ENCODE measurements at places on chromosomes 7 and 10.

GRCh38 chr7:17680943-17681351, 259.3 kb downstream of the SNX13 start:
- DNase-seq: no peak

DNA sequence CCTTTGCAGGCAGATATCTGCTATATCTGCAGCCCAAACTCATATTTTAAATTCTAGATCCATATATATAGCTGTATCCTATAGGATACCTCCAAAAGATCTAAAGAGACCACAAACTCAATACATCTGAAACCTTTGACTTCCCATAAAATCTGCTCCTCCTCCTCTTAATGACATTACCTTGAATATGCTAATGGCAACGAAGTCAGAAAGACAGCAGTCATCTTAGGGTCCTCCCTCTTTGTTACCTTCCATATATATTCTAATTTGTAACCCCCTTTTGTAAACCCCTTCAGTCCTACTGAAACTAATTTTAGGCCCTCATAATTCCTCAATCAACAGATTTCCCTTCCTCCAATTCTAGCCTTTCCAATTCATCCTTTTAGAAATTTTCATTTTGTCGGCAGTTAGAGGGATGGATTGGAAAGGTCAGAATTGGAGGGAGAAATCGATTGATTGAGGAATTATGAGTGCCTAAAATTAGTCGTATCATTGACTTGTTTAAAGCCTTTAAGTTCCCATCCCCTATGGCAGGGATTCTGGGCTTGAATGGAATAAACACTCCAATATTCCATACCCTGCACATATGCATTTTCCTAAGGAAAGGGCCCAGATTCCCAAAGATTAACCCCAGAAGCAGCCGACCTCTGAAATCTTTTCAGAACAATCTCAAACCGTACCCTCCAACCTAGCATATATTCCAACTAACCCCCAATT, 2.4 kb downstream of the SYPL1 start:
- DNase-seq: no peak

DNA sequence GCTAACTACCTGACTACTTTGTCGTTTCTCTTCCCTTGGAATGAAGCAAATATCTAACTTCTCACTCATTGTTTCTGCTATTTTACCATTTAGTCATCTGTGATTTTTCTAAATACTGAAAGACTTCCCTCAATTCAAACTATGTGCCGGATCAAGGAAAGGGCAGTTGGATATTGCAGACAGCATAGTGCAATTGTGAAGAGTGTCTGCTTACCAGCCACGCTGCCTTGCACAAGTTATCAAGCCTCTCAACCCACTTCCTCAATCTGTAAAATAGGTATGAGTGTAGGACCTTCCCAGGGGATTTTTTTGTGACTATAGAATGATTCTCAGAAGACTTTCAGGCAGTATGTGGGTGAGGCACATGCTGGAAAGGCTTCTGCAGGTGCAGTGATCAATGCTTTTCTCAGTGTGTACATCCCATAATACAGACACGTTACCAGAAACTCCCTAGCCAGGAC, 54.3 kb downstream of the EGFR start:
- DNase-seq: no peak

DNA sequence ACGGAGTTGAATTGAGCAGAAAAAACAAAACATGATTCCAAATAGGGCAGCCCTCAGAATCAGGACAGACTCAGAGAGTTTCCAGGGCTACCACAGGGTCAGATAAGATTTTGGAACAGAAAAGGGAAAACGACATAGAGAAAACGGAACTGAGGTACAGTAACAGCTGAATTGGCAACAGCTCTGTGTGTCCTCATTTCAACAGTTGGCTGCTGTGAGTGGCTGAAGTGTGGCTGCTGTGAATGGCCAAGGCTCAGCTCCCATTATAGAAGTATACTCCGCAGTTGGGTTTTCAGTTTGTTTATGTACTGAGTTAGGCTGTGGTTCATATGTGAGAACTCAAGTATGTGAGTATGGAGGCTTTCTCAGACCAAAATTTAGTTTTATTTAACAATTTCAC, 32.0 kb downstream of the ANTXRL start:
- DNase-seq: no peak

DNA sequence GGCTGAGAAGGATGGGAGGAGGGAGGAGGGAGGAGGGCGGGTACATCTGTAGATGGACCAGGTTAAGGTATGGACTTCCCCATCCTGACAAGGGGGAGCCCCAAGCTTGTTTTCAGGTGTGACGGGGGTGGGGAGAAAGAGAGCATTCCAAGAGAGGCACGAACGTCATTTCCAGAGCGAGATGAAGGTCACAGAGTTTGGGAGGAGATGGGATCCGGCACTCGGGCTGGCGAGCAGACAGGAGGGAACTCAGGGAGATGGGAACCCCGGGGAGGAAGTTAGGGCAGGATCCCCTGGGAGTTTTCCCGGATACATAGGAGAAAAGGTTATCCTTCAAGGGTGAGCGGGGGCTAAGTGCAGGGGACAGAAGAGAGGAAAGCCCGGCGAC, 118.8 kb downstream of the CUX1 start:
- DNase-seq: no peak

DNA sequence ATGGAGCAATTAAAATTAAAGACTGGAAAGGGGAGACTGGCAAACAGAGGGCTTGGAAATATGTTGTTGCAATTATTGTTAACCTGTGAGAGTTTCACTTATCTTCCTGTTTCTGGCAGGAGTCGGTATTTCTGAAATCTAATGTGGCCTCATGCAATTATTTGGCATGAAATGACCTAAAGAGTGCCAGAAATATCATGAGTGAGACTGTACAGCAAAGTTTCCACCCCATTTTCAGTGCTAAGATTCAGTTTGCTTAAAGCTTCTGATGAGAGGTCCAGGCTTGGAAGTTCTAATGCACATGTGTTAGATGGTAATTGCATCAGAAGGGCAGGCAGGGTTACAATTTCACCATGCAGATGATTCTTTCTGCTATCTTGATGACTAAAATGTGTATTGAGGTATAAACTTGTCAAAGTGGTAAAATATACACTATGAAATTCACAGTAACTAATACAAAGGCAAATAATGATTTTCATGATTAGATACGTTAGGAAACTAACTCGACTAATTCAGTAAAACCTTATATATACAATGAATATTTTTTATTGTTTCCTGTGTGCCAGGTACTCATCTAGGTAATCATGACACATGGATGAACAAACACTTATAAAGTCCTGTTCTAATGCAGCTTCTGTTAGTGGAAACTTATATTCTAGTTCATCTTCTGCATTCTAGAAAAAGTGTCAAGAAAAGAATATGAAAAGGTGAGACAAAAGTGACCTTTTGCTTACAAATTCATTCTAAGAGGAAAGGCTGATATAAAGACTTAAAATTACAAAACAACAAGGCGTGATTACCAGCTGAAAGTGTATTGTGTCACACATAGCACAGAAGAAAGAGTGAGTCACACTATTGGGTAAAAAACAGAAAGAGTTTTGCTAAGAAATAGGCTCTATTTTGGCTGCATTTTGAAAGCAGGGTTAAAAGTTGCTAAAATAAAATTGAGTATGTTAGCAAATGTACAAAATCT, 533.4 kb upstream of the SEMA3D start:
- DNase-seq: no peak

- DNase-seq: no peak
These were observed 21.5 kb upstream of the PDLIM1 start for GRCh38 chr10:95312257-95312656.

GRCh38 chr7:101891936-101892640, 74.7 kb downstream of the CUX1 start:
- no peak for DNase-seq

- no peak for DNase-seq
These were observed 66.0 kb downstream of the IPMK start for GRCh38 chr10:58201704-58202103.

DNA sequence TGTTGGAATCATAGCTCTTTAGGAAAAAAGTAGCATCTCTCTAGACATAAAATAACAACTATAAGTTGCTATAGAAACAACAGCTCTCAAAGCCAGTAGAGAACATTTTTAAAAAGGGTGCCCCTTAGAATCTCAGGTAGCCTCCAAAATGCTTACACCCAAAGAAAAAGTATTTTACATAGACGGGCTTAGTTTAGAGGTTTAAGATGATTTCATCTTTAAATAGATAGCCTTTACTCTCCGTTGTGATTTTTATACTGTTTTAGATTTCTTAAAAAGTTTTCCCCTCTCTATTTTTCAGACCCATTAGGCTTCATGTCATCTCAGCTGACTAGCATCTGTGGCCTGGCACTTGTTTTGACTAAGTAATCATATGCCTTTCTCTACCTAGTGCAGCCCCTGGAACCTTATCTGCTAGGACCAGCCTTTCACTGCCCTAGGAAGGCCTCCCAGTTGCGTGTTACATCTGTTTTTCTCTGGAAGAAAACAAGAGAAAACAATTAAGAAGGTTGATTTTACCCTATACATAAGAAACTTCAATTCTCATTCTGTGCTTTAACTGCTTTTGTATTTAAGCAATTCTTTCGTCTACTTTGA, 6.9 kb upstream of the BPGM start:
- no peak for DNase-seq

DNA sequence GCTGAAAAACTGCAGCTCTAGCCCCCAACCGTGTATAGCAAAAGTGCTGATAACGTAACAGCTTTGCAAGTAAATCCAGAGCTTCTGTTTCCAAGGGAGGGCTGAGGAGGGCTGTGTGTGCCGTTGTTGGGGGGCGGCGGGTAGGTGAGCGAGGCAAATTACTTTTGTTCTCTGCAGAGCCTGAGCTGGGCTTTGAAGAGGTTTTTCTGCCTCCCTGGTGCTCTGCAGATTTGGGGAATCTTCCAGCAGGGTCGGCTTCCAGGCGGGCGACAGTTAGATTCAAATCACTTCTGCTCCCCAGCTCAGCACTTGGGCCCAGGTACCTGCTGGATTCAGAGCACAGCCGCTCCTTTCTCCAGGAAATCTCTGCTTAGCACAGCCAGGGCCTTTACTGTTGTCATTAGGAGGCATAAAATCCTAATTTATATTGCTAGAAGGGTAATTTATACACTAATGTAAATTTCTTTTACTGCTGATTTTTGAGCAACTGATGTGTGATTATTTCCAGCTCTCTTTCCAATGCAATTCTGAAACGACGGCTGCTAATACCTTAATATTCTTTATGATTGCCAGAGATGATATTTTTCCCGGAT, 442.4 kb downstream of the TYW1 start:
- DNase-seq: no peak

GRCh38 chr10:114499630-114500190, 95.4 kb upstream of the AFAP1L2 start:
- peak; percentile 84 for DNase-seq

DNA sequence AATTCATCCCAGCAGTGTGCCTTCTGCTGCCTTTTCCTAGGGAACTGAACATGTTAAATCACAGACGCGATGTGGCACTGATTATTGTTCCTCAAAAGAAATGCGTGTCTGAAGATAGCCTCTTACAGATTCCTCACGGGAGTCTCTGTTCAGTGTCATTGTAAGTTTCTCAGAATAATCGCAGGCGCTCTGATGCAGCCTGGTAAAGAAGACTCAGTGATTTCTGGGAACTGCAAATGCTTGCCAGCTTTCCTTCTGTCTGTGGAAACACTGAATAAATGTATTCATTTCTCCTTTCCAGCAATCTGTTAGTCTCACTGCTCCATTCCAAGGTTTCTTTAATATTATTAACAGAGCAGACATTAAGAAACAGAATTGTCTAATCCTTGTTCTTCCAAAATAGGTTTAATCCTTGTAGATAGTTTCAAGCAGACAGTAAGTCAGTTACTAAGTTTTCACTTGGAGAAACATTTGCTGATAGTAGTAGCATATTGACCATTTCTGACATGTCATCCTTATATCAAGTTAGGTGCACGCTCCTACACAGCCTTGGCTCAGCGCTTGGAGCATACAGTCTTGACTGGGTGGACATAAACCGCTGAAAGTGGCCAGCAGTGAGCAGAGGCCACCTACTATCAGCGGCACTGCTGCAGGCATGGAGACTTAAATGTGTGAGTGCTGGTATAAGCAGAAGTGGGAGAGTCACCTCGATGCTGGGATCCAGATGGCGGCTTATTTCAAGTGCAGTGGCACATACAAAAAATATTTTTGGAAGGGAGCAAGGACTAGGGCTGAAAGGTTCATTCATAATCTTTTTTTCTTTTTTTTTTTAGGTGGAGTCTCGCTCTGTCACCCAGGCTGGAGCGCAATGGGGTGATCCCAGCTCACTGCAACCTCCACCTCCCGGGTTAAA, 27.7 kb downstream of the MMRN2 start:
- DNase-seq: no peak

- no peak for DNase-seq
These were observed 23.3 kb upstream of the SORCS3 start for GRCh38 chr10:104617831-104618230.

DNA sequence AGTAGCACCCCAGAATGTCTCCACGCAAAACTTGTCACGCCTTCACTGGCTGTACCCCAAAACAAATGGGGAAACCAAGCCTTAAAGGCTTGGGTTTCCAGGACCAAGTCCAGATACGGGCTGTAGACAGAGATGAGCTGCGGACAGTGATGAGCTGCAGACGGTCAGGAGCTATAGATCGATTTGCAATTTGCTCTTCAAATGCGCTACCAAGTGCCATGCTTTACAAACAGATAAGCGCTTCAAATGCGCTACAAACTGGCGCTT, 658 bp upstream of the SGCE start:
- DNase-seq: no peak

- peak; percentile 66 for DNase-seq
These were observed 528 bp upstream of the TNRC18 start for GRCh38 chr7:5423976-5424748.

DNA sequence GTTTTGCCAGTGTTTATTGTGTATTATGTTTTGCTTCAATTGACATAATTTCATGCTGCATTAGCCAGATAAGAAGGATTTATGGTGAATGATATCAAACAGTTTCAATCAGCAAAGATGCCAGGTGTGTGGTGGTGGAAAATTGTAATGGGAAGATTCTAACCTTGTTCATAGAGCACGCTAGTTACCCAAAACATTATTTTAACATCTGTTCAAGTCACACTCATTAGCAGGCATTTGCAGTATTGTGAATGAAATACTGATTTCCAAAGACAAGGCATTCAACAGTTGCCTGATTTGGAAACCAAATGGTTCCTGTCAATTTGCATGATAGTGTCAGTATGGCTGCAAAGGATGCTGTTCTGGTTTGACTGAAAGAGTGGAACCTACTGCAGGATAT, 129.7 kb downstream of the EPC1 start:
- DNase-seq: no peak

GRCh38 chr10:77667426-77668324, 30.1 kb upstream of the KCNMA1 start:
- no peak for DNase-seq

Measured in stimulated activated naive CD8-positive, alpha-beta T cell treated with anti-CD3 and anti-CD28 coated beads, Interleukin-15, Interleukin-2, amounts not matched to agents 100 U/mL and 50 U/mL, for 24 hours (primary cell).